ENCODE measurements at places on chromosomes 2 and 18.

GRCh38 chr2:236997069-236997715 lies 88.5 kb upstream of the COPS8 start:
- no peak for DNase-seq

GRCh38 chr18:2854875-2855274 lies 8.1 kb downstream of the EMILIN2 start:
- no peak for DNase-seq

GRCh38 chr2:85073033-85073432 lies 60.2 kb upstream of the TCF7L1 start:
- no peak for DNase-seq

DNA sequence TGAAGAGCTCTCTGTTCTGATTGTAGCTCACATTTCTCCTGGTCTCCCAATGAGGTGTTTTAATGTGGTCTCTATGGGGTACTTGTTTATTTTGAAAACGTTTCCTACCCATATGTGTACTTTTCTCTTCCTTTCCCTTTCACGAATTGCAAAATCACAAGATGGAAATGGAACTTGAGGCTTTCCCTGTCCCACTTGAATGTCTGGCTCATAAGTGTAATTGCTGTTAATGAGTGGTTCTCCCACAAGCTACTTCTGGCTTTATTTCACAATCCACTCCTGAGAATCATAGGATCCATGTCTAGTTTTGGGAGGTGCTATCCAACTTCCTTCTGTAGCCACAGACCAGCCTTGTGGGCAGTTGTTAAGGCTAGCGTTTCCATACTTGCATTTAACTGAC lies 81.1 kb upstream of the CAVIN2 start:
- no peak for DNase-seq

DNA sequence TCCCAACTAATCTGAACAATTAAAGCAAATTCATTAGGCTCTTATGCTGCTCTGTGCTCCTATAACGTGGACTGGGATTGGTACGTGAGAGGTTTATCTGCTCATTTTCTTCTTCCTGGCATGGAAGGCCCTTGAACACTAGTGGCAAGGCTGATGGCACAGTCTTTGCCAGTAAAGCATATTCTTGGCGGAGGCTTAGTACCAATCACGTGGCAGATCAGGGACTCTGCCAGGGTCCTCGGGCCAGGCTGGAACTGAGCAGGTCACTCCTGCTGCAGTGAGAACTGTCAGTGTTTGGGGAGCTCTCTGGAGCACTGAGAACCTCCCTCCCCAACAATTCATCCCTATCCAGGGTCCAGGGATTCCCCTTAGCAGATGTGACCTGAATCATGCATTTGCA lies 3.7 kb upstream of the ALPK2 start:
- DNase-seq, result no peak

DNA sequence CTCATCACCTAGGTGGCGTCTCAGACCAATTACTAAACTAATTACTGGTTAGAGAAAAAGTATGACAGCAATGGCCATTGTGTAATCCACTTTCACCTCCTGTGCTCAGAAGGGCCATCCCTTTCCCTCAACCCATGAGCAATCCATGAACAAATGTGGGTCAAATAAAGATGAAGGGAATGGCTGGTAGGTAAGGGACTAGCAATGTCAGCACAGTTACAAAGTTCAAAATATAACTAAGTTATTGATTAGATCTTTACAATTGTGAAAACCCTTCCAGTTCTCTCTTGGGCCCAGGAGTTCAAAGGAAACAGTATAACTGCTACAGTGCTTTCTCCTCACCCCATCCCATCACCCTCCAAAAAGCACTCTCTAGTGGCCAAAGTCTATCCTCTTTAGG lies 98.3 kb downstream of the DTNA start:
- no peak for DNase-seq

DNA sequence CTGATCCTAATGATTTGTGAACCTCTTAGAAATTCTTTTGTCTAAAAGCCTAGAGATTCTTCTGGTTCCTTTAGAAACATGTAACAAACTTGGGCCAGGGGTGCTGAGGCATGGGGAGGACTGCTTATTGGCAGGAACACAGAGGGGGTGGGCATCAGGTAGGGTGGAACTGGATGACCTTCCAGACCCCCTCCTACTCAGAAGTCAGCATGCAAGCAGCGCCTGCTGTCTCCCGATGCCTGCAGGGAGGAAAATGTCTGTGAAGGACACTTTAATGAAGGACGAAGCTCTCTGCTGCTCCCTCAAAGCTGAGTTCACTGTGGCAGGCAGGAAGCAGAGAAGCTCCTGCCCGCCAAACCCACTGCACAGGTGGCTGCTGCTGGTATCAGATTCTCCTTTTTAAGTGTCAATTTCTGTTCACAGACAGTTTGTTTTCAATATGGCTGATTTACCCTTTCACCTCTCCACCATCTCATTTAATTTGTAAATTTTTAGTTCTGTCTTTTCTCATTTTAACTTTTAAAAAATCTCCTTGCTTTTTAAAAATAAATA lies 19.4 kb downstream of the COA5 start:
- DNase-seq, result no peak

DNA sequence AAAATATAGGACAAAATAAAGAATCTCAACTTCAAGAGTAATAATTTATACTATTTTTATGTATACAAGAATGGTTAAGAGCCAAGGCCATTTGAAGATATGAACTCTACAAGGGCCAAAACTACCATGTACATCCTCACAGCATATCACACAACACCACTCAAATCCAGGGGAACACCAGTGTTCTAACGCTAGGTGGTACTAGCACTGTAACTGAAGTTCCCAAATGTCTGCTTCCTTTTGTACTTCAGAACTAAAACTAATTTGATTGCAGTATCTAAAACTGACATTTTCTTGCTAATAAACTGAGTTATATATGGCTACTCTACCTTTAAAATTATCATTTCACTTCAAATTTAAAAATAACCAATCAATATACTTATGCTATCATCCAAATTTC lies 47.0 kb downstream of the REV1 start:
- no peak for DNase-seq

- DNase-seq, result no peak
Observed at GRCh38 chr2:234092344-234092743, 41.8 kb downstream of the SPP2 start.

DNA sequence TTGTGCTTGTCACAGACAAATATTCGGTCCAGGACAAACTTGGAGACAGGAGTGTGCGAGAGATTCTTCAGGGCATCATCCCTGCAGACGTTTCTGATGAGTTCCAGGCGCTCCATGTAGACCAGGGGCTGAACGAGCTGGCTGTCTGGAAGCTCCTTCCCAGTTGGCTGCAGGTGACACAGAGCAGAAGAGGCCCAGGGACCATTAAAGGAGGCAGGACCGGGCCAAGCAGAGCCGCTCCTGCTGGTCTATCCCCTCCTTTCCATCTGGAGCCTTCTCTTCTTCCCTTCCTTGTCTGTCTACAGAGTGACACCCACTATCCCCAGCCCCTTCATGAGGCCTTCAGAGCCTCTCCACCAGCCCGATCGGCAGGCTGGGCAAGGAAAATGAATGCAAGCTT lies 19.5 kb downstream of the CHST10 start:
- DNase-seq, result no peak

GRCh38 chr2:58664523-58665151 lies 423.5 kb upstream of the FANCL start:
- no peak for DNase-seq

DNA sequence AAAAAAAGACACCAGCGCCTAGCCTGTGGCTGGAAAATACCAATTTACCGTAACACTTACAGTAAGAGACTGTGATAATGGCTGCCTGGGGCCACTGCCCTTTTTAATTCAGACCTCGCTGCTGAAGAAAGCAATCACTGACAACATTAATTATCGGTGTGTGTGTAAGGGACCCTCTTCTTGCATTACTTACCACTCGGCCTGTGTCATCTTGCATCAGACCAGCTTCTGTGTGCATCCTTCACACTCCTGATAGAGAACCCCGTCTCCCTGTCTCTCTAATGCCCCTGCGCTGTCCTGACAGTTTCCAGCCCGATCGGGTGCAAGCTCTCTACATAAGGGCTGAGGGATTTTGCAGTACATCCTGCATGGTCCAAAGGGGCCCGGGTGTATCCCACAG lies 124.4 kb downstream of the ZNF516 start:
- DNase-seq, result no peak

- no peak for DNase-seq
Observed at GRCh38 chr18:13163167-13163927, 55.2 kb upstream of the LDLRAD4 start.

- no peak for DNase-seq
Observed at GRCh38 chr2:13558368-13558767, 841.6 kb downstream of the TRIB2 start.

- DNase-seq, result no peak
Observed at GRCh38 chr2:150863691-150864090, 376.2 kb upstream of the RND3 start.

DNA sequence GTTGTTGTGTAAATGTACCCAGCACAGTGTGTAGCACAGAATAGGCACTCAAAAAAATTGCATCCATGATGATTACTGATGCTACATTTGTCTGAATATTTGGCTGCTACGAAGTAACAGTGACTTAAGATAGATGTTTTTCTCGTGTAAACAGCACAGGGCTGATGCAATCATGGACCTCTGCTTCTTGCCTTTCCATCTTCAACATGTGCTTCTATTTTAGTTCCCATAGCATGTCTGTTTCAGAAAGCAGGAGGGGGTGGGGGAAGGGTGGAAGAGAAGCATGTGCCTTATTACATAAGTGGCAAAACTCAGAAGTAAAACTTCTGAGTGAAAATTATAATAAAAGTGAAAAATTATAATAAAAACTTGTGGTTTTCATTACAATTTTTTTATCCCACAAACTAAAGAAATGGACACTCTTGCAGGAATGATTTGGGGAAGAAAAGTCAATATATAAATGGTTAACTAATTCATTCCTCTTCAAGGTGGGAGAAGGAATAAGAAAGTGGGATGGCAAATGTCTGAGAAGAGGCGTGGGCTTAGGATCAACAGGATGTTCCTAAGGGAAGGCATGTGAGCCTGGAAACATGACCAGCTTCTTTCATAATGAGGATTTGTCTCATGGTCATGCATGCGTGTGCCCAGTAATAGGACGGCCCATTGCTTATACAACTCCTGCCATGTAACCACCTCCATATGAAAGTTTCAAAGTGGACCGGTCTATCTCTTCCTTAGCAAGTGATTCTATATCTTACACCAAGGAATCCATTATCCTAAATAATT lies 27.2 kb downstream of the CCBE1 start:
- no peak for DNase-seq

Measured in renal cortex interstitium (tissue), 15 donors.